CD4-positive, CD25-positive, alpha-beta regulatory T cell (primary cell): ENCODE measurements at places on chromosomes 4 and X.
A peak's percentile ranks its signal among the peaks of the same experiment; 100 is the strongest.

GRCh38 chr4:8779490-8779932, 92.1 kb downstream of the HMX1 start:
- DNase-seq = no peak

DNA sequence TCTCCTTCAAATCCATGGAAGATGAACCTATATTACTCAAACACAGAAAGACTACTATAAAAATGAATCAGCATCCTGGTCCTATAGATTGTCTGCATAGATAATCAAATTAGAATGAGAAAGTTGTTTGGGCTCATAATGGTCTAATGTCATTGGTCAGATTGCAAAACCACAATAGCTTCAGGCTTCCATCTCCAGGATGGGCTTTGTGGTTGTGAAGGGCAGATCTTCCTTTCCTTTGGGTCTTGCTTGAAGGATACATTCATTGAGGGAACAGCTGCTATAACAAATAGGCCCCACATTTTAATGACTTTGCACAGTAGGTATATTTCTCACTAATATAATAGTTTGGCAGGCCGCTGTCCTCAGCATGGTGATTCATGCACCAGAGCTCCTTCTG, 94.3 kb downstream of the REPS2 start:
- DNase-seq = no peak

DNA sequence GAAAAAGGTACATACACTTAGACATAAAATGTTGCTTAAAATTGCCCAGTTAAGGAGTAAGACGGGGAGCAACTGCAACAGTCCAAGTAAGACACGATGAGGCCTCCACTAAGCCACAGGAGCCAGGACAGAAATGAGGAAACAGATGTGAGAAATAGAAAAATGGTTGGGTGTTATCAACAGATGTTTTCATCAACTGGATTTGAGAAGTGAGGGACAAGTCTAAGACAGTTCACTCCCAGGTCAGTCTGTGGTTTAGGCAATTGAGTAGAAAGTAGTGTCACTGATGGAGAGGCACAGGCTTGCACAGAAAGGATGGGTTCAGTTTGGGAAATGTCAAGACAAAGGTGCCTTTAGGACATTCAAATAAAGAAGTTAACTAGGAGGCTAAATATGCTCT, 23.5 kb upstream of the PHF8 start:
- DNase-seq = no peak

- no peak for DNase-seq
These were observed 80.6 kb downstream of the FRYL start for GRCh38 chr4:48699475-48699874.

DNA sequence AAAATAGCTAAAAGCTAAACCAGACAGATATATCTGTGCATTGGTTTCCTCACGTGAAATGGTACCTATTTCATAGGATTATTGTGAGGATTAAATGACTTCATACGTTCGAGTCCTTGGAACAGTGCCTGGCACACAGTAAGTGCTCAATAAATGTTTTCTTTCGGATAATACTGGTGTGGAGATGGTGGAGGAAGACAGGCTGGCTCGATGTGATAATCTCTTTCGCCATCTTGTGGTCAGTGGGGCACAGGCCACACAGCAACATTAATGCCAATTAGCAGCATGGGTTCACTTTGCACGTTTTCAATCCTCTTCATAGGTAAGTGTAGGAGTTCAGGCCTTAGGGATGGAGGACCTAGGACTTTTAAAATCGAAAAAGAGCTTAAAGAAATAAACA, 9.3 kb downstream of the PAGE4 start:
- DNase-seq = peak; percentile 7

- no peak for DNase-seq
These were observed 44.0 kb downstream of the SERTM2 start for GRCh38 chrX:111555406-111555958.

DNA sequence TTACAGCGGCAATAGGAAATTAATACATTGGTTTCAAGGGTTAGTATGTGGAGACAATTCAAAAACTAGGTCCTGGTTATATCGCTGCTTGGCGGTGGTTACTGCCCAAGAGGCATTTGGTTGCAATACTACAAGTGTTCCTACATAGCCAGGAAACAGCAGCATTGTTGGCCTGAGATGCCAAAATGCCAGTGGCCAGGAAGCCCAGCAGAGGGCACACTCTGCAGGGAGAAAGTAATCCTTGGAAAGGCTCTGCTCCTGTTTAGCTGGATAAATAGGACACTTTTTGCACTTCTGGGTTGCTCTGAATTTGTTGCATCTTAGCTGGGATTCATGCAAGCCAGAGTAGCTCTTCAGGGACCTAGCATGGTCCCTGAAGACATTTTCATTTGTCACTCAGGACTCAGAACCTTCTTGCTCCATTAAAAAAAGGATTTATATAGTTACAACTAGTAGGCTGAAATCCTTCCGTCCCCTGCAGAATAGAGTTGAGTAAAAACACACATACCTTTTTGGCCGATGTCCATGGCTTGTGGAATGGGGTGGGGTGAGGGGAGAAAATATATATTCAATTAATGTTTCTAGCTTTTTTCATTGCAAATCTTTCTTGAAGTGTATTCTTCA, 8.1 kb upstream of the GPR119 start:
- DNase-seq = no peak

GRCh38 chr4:82284475-82284857, 89.3 kb downstream of the HNRNPD start:
- DNase-seq = no peak

GRCh38 chr4:91114386-91114785, 987.2 kb downstream of the CCSER1 start:
- DNase-seq = no peak

DNA sequence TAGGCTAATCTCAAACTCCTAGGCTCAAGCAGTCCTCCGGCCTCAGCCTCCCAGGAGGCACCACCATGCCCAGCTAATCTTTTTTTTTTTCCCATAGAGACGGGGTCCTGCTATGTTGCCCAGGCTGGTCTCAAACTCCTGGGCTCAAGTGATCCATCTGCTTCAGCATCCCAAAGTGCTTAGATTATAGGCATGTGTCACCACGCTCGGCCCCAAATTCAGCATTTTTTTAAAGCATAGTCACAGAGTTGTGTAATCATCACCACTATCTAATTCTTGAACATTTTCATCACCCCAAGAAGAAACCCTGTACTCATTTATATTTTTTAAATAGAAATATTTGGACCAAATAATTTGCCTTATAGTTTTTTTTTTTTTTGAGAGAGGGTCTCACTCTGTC, 10.3 kb downstream of the CENPI start:
- no peak for DNase-seq

- no peak for DNase-seq
These were observed 142.3 kb downstream of the ARHGAP24 start for GRCh38 chr4:85617202-85617601.

DNA sequence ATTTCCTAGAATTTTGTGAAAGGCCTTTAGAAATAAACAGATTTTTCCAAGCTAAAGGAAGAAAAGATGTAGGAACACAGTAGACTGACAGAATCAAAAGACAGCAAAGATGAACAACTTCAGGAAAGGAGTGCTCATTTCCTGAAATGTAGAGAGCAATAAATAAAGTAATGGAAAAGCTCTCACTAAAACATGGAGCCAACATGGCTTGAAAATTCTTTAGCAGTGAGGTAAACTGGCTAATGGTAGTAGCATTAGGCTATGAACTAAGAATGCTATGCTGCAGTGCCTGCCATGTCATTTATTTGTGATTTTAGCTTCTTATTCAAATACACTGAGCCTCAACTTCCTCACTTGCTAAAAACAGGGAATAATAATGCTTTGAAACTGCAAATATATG, 108.7 kb downstream of the IQCM start:
- no peak for DNase-seq

DNA sequence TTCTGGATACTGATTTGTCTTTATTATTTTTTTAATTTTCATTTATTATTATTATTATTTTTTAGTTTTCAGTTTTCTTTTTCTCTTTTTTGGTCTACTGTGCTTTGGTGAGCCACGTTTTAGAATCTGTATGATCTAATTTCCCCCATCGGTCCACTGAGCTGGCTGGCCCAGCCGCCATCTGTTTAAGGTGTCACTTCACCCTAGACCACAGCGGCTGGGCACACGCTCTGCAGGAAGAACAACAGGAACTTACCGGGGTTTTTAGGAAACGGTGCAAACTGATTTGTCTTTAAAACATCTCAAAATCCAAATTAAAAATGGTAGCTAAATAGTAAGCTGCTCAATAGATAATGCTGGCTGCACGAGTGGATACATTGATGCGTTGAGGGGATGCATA, 48.8 kb upstream of the AMOT start:
- no peak for DNase-seq

GRCh38 chrX:23185951-23186350, 148.7 kb upstream of the PTCHD1 start:
- no peak for DNase-seq
